ENCODE measurements at places on chromosomes 11 and 22.

DNA sequence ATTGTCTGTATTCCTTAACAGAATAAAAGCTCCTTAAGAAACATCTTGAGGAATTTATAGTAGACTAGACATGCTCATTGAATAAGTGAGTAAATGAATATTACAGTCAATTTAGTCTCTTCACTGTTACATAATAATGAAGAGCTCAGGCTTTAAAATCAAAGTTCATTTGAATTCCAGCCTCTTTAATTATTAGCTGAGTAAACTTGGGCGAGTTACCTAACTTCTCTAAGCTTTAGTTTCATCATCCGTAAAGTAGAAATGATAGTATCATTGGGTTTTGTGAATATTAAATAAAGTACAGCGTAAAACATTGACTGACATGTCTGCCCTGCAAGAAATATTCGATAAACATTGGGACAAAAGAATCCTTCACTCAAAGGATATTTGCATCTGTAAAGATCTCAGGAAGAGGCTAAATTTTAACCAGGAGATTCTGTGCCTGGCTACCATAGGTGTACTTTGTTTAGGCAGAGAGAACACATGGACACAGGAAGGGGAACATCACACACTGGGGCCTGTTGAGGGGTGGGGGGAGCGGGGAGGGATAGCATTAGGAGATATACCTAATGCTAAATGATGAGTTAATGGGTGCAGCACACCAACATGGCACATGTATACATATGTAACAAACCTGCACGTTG lies 15.2 kb upstream of the BBOX1 start:
- DNase-seq: no peak

GRCh38 chr22:50600967-50601668 lies 525 bp downstream of the MAPK8IP2 start:
- no peak for DNase-seq

DNA sequence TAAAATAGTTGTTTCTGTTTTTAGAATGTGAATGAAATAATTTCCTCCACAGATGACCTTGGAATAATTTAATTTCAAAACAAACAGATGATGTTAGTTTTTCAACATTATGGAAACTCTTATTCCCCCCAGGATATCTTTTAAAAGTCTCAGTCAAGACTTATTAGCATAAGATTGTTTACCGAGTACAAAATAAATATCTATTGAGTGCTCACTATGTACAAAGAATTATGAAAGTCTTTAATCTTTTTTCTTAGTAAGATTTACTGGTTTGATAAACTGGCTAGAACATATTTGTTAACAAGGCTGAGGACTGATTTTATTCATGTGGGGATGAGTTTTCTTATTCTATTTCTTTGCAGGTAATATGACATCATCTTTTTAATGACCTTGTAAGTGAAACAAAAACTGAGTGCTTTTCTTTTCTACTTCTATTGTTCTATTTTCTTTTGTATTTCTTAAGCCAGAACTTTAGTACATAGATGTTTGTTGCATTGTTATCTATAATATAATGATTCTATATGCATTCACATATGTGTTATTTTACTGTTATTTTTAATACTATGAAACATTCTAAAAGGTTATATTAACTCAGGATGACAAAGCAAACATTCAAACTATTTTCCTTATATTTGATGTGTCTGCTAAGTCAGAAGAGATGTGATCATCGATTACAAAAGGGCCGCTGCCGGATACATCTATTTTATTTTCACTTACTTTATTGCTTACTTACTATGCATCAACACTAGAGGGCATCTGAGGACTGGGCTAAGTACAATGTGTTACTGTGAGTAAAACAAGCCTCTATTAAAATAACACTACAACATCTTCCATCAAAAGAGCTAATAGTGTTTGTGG lies 111.0 kb upstream of the ARHGAP42 start:
- DNase-seq: peak; percentile 21

DNA sequence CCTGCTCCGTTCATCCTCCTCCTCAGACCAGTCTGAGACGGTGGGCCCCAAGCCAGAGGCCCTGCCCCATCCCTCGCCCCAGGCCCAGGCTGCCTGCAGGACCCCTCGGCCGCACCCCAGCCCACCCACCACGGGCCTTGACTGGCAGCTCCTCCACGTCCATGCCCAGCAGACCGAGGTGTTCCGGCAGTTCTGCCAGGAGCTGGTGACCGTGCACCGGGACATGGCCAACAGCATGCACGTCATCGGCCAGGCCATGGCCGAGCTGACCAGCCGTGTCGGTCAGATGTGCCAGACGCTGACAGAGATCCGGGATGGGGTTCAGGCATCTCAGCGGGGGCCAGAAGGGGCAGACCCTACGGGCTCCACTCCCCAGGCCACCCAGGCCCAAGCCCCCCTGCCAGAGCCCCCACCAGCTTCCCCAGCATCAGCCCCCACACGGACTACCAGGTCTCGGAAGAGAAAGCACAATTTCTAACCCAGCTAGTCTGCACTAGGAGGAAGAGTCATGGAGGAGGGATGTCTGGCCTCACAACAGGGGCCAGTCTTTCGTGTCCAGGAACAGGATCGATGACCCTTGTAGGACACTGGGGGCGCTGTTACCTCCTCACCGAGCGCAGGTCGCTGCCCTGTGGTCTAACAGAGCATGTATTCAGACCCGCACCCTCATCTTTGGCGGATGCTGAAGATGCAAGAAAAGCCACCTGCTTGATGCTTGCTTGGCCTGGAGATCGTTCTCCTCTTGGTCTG lies 66.3 kb downstream of the PRDM11 start:
- DNase-seq: no peak

DNA sequence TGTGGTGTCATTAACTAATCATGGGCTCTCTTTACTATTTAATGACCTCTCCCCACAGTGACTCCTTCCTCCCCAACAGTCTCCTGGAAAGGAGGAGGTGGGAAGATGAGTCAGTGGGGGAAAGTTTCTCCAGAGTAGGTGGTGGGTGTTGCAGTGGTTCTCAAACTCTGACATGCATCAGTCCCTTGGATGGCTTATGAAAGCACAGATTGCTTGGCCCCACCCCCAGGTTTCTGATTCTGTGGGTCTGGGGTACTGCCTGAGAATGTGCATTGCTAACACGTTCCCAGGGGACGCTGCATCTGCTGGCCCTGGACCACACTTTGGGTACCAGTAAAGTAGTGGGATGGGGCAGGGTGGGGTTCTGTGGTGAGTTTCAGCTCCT lies 9.8 kb downstream of the CD82 start:
- DNase-seq: no peak

DNA sequence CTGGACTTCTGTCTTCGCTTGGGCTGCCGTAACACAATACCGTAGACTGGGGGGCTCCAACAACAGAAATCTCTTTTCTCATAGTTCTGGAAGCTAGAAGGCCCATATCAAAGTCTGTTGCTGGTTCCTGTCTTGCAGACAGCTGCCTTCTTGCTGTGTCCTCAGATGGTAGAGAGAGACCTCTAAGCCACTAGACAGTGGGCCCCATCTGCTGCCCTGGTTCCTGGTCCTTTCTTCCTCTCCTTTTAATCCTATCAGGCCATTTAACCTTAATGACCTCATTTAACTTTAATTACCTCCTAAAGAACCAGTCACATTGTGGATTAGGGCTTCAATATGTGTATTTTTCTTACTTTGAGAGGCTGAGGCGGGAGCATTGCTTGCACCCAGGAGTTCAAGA lies 9.4 kb downstream of the CEP164 start:
- no peak for DNase-seq

GRCh38 chr11:97742717-97743116 lies 1278.0 kb upstream of the CNTN5 start:
- DNase-seq: no peak

DNA sequence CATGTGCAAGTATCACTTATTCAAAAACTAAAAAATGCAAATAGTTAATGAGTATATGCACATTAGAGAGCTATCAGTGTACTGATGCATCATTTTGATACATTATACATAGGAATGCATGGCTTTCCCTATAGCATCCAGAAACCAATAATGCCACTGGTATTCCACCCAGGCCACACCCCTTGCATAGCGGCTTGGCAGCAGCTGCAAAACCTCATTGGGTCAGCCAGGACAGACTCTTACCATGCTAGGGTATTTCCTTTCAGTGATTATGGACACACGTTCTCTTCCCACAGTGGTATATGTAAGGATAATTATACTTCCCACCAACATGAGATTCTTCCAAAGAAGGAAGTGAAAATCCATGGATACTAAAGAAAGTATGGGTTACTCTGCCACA lies 145.9 kb upstream of the PITPNB start:
- no peak for DNase-seq

DNA sequence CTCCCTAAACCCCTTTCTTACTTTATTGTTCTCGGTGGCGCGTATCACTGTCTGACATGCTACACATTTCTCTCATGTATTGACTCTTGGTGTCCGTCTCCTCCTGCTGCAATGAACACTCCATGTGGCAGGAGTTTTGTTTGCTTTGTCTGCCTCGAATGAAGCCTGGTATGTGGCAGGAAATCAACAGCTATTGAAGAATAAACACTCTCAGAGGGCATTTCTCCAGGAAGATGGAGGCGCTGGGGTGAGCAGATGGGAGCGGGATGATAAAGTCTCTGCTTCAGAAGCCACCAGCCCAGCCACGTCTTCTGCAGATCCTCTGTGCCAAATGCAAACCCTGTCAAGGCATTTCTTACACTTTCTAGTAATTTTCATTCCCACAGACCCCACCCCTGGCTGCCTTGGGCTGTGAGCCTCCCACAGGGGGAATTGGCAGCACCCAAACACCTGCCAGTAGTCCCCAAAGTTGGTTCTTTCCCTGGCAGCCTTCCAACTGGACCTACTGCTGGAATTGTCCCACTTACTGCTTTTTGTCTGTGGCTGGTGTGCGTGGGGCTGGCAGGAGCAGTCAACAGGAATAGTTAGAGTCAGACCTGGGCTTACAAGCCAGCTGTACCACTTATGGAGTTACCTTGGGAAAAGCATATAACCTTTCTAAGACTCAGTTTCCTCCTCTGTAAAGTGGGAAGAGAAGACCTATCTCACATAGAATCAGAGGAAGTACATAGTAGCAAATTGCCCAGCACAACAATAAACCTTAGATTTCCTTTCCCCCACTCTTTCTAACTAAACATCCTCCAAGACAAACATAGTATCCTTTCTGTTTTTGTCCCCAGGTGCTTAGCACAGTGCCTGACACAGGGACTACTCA lies 13.3 kb upstream of the IL10RA start:
- DNase-seq: no peak

- peak; percentile 77 for DNase-seq
Observed at GRCh38 chr22:43270314-43270908, 72.8 kb downstream of the SCUBE1 start.

DNA sequence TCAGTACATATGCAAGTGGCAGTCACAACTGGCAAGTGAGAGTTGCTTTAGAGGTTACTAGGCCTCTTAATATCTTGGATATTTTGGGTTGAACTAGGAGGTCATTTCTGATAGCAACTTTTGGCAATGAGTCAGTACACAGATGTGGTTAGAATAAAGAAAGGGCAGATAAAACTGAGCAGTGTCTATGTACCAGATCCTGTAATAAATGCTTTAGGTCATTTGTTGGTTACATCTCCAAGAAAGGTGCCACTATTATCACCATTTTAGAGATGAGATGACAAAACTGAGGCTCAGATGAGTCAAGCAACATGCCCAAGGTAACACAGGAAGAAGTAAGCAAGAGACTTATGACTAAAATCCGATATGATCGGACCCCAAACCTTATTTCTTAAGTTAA lies 25.0 kb downstream of the MAML2 start:
- no peak for DNase-seq

- no peak for DNase-seq
Observed at GRCh38 chr11:63821411-63821810, 8.2 kb downstream of the SPINDOC start.

GRCh38 chr22:24807284-24807950 lies 1.4 kb downstream of the SGSM1 start:
- no peak for DNase-seq

GRCh38 chr22:27796829-27797519 lies 4.6 kb downstream of the MN1 start:
- no peak for DNase-seq

DNA sequence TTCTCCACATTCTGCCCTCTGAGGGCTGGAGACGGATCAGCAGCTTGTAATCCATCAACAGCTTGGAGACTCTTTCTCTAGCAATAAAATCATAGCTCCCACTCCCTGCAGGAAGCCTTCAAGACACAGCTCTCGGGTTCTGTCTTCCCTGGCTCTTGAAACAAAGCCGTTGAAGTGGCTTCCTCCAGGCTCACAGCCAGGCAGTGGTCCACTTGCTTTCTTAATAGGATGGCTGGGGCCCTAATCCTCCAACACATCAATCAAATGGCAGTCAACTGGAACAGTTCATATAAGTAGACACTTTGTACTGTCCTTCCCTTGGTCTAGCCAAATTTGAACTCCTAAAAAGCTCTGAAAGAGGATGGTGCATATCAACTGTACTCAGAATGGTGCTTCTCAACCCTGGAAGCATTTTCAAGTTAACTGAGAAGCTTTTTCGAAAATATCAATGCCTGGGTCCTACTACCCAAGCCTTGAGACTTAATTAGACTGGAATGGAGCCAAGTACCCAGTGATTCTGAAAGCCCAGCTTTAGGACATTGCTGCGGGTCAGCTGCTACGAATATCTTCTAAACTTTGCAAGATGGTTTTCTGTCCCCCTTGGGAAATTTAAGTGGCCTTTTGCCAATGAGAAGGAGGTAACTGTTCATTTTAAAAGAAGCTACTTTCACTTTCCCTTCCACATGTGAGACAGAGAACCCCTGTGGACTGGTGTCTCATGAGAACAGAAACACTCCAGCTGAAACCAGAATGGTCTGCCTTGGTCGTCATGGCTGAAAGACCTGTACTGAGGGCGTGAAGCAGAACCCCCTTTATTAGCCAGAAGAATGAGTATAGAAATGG lies 74.7 kb downstream of the SC5D start:
- peak; percentile 82 for DNase-seq

DNA sequence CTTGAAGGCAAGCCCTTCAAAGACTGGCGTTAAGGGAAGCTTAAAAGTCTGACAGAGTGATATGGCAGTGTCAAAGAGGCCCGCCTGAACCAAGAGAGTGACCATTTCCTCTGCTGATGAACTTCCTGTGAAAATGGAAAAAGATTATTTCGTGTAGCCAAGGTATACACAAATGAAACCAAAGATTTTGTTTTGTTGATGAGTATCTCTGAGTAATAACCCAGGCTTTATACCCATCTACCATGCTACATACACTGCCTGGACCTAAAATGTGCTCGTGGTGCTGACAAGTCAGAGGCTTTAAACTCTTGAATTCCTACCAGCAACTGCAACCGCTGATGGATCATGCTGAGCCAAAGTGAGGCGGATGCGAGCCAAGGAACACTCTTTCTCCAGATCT lies 21.0 kb upstream of the FNBP4 start:
- no peak for DNase-seq

DNA sequence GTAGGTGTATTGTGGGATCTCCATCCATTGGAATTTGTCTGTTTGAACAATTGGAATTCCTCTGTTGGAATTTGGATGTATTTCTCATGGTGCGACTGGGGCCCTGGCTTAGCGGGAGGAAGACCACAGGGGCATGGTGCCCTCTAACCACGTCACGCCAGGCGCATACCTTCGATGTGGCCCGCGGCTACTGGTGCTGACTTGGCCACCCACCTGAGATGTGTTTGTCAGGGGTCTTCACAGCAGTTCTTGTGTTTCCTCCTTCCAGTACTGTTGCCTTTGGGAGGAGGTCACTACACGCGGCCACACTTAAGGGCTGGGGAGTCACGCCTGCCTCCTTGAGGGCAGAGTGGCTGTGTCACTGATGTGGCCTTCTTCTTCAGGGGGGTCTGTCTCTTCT lies 36.6 kb upstream of the GRAMD4 start:
- DNase-seq: no peak
